ENCODE measurements at places on chromosomes 4 and X.

- no peak for DNase-seq
Observed at GRCh38 chrX:67781132-67781531, 237.3 kb downstream of the AR start.

- no peak for DNase-seq
Observed at GRCh38 chr4:108703370-108703769, 53.0 kb downstream of the OSTC start.

GRCh38 chrX:138411048-138411447 lies 300.5 kb downstream of the FGF13 start:
- no peak for DNase-seq

- DNase-seq = no peak
Observed at GRCh38 chrX:45633419-45633818, 432.7 kb upstream of the DIPK2B start.

- no peak for DNase-seq
Observed at GRCh38 chr4:123606946-123607542, 210.4 kb downstream of the SPRY1 start.

DNA sequence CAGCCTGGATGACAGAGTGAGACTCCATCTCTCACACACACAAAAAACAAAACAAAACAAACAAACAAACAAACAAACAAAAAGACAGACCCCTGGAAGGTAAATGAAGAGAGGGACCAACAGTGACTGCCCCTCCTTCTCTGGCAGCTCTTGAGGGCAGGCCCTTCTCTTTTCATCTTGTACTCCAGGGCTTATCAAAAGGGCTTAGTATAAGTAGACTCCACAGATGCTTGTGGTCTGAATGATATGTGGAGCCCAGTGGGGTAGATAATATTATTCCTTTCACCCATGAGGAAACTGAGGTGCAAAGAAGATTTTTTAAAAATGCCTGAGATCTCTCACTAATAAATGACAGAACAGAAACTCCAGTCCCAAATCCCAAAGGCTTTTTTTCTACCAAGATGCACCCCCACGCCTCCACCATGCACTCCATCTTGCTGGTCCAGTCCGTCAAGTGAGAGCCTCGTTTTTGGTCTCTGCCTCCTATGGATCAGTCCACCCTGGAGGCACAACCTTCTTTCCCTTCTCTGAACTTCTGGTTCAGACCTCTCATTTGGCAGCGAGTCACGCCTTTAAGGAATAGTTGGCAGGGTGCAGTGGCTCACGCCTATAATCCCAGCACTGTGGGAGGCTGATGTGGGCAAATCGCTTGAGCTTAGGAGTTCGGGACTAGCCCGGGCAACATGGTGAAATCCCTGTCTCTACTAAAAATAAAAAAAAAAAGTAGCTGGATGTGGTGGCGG lies 17.0 kb upstream of the CHRNA9 start:
- no peak for DNase-seq

DNA sequence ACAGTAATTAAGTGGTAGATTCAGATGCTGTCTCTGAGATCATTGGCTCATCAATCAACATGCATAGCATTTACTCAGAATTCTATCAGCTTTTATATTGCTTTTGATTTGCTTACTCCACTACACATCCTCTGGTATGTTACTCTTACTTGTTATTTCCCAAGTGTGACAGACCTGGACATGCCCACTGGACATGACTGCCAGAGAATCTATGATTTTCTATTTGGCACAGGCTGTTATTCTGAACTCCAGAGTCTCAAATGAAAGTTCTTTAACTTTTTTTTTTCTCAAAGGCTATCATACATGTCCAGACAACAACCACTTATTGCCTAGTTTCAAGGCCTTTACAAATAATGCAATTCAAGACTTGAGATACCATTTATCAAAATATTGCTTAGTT lies 116.1 kb upstream of the ARHGAP24 start:
- no peak for DNase-seq

DNA sequence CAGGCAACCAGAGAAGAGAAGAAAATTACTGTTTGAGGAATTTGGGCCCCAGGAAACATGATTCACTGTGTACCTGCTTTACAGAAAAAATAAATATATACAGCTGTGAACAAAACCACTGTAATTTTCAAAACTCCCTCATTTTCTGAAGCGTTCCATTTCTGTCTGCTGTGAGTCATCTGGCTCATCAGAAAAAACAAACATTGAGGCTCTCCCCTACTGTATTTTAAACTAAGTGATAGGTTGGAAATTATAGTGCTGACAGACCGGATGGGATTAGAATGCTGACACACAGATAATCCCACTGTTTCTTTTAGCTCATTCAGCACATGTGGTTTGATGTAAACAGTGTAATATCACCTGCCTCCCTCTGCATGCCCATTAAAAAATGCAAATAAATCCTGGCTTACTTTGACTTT lies 847.0 kb downstream of the TRIML1 start:
- no peak for DNase-seq

All from muscle of arm (tissue), 14 donors.